Activated CD8-positive, alpha-beta memory T cell treated with anti-CD3 and anti-CD28 coated beads, Interleukin-2, amount 10 ng/mL, durations not matched to agents 7 days and 5 days (primary cell): ENCODE measurements at places on chromosomes 13 and 19.

- DNase-seq = no peak
- no peaks in the 10 kb centered on the region for H3K36me3 ChIP-seq
- no peaks in the 10 kb centered on the region for H3K4me1 ChIP-seq
- H3K27me3 ChIP-seq = peaks cover 6% of the 10 kb centered on the region
- no peak overlapping the region for H3K27ac ChIP-seq
Observed at GRCh38 chr13:60645676-60646075, 248.7 kb downstream of the TDRD3 start.

DNA sequence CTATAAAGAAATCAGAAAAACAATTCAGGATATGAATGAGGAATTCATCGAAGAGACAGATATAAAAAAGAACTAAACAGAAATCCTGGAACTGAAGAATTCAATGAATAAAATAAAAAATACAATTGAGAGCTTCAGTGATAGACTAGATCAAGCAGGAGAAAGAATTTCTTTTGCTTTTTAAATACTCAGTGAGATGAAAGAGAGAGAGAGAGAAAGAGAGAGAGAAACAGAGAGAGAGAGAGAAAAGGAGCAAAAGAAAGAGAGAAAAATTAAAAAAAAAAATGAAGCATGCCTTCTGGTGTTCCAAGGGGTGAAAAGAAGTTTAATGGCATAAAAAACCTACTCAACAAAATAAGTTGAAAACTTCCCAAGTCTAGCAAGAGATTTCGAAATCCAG is 22.0 kb upstream of the SLC7A9 start:
- no peak overlapping the region for H3K4me3 ChIP-seq
- H3K4me1 ChIP-seq = peaks cover 5% of the 10 kb centered on the region
- no peaks in the 10 kb centered on the region for H3K27me3 ChIP-seq
- H3K27ac ChIP-seq = no peak overlapping the region

GRCh38 chr13:54029226-54029625 is 1000.6 kb downstream of the OLFM4 start:
- no peak overlapping the region for H3K27ac ChIP-seq
- no peaks in the 10 kb centered on the region for H3K36me3 ChIP-seq
- no peak overlapping the region for H3K4me3 ChIP-seq
- H3K27me3 ChIP-seq = no peaks in the 10 kb centered on the region

DNA sequence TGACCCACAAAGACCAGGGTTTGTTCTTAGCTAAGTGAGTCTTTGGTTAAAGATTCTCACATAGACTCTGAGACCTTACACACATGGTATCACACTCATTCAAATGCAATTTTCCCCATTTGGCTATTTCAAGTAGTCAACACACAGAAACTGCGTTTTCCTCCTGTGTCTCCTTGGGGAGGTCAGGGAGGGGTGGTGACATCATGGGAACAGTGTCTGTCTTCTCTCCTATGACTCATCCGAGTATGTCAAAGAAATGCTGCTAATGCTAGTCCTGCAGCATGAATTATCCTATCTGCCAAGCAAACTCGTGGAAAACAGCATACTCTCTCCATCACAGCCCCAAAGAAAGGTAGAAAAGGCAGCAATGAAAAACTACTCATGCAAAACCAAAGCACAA is 100.2 kb downstream of the ENOX1 start:
- DNase-seq = no peak
- H3K36me3 ChIP-seq = no peaks in the 10 kb centered on the region
- H3K4me1 ChIP-seq = no peaks in the 10 kb centered on the region
- peaks cover 11% of the 10 kb centered on the region for H3K27me3 ChIP-seq
- H3K27ac ChIP-seq = no peak overlapping the region
- H3K4me3 ChIP-seq = no peak overlapping the region

DNA sequence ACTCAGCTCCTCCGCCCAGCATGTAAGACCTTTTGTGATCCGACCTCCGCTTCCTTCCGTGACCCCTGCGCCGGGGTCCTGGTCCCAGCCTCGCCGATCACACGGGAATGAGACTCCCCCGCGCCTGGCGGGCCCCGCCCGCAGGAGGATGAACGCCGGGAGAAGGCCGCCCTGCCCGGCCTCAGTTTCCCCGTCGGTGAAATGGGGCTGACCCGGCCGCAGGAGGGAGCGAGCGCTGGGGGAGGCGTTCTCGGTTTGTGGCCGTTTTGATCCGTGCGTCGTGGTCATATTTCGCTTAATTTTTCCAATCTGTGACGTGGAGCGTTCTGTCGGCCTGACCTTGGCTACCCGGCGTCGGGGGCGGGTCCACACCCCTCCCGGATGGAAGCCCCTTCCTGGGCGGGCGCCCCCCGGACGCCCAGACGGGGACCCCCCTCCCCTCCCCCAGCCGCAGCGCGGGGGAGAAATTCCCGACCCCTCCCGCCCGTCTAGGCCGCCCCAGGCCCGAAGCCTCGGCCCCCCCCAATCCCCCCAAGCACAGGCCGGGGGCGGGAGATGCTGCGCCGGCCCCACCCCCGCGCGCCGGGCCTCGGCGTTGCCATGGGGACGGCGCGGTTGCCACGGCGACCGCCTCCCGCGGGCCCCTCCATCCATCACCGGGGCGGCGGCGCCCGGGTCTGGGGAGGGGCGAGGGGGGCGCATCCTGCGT is 11.1 kb downstream of the PALM start:
- H3K4me1 ChIP-seq = no peaks in the 10 kb centered on the region
- DNase-seq = no peak
- H3K36me3 ChIP-seq = no peaks in the 10 kb centered on the region
- peaks cover 7% of the 10 kb centered on the region for H3K27me3 ChIP-seq

DNA sequence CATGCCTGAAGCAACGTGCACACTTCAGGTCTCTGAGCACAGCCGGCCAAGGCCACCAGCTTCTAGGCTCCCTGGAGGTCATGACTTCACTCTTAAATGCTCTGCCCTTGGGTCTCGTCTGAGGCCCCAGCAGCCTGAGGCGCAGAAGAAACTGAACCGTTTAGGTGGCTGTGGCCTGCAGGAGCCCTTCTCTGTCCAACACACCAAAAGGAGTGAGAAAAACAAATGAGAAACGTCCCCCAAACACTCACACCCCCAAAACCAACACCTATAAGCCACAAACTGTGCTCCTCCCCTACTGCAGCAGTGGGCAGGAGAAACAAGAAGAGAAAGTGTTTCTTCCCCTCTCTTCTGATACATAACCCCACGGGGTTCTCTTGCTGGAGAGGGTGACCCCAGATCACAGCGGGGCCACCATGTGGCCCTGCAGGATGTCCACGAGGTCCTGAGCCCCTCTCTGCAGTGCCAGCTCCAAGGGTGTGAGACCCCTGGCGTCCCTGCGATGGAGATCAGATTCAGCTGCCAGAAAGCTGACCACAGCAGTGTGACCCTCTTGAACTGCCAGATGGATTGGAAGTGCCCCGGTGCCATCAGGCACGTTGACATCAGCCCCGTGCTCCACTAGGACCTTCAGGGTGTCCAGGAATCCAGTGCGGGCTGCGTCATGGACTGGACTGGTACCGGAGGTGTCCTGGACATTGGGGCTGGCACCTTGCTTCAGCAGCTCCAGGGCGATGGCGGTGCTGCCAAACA is 1.0 kb upstream of the KRI1 start:
- H3K27me3 ChIP-seq = no peaks in the 10 kb centered on the region
- DNase-seq = peak; percentile 91
- H3K4me1 ChIP-seq = peaks cover 38% of the 10 kb centered on the region
- H3K27ac ChIP-seq = peak overlapping the region; percentile 93

DNA sequence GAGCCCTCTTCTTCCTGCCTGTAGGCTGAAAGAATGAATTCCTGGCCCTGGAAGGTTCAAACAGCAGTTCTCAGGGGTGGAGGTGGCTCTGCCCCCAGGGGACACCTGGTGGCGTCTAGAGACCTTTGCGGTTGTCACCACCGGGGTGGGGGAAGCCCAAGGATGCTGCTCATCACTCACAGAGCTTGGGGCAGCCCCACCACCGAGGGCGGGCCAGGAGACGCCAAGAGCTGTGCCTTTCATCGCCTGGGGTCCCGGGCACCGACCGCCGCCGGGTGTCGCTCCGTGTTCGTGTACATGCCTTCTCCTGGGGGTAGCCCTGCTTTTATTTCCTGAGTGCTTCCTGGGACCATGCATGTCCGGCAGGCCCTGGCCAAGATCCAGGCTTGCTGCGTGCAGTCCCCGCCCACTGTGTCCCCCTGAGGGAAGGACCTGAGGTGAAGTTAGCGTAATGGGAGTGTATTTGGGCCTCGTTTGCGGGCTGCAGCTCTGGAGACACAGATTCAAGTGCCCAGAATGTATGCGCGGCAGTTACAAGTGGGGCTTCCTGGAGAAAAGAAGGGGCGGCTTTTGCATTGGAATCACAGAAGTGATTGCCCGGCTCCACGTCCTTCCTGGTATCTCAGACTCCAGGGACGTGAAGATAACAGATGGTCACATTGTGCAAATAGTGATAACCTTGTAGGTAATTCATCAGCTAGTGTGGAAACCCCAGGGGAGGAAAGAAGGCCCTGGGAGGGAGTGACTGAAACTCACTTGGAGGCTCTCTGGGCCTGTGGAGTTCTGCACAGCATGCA is 7.8 kb downstream of the DOT1L start:
- H3K4me1 ChIP-seq = peaks cover 56% of the 10 kb centered on the region
- no peaks in the 10 kb centered on the region for H3K27me3 ChIP-seq
- peak overlapping the region; percentile 57 for H3K27ac ChIP-seq
- peaks cover 11% of the 10 kb centered on the region for H3K36me3 ChIP-seq
- H3K4me3 ChIP-seq = no peak overlapping the region
- DNase-seq = peak; percentile 88

DNA sequence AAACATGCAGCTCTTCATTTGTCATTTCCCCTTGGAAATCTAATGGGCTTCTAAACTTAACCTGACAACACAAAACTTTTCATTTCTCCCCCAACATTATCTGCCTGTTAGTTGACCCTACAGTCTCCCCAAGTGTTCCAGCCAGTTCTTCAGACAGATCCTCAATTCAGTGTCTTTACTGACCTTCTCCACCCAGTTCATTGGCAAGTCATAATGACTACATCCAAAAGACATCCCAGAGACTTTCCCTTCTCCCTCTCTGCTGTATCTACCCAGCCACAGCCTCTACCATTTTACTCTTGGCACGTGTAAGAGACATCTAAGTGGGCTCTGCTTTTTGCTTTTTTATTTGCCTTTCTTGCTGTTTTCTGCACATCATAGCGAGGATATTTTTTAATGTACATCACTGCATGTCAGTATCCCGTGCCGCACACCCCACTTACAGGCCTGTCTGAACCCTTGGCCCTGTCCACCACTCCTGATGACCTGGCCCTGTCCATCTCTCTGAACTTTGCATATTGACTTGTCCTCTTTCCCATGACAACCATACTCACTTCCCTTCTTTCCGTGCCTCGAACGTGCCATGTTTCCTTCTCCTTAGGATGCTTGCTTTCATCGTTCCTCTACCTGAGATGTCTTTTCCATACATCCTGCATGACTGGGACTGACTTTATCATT is 391.9 kb downstream of the IRS2 start:
- no peak overlapping the region for H3K4me3 ChIP-seq
- H3K27me3 ChIP-seq = no peaks in the 10 kb centered on the region
- no peaks in the 10 kb centered on the region for H3K36me3 ChIP-seq

GRCh38 chr13:64158908-64159307 is 2743.3 kb upstream of the PCDH20 start:
- H3K4me3 ChIP-seq = no peak overlapping the region
- no peak for DNase-seq
- no peaks in the 10 kb centered on the region for H3K36me3 ChIP-seq
- no peaks in the 10 kb centered on the region for H3K4me1 ChIP-seq

DNA sequence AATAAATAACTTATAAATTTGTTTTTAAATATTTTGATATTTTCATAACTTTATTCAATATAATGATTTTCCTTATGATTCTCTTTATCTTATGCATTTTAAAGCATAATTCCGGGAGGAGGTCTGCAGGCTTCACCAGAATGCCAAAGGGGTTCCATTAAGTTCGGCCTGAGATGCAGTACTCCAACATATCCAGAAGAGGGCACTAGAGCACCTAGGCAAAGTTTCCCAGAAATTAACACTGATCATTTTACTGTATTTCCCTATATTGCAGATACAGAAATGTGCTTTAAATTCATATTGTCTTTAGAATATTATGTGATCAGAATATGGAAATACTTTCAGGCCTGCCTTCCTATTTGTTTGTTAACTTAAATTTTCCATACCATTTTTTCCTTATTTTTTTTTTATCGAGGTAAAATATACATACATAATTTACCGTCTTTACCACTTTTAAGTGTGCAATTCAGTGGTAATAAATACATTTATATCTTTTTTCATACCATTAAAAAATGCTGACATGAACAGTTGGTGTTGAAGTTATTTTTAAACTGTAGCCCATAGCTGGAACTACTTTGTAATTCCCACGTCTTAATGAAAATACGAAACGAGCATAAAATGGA is 58.9 kb upstream of the TM9SF2 start:
- H3K36me3 ChIP-seq = no peaks in the 10 kb centered on the region
- peak; percentile 70 for DNase-seq
- peaks cover 19% of the 10 kb centered on the region for H3K4me1 ChIP-seq
- H3K27ac ChIP-seq = no peak overlapping the region
- no peak overlapping the region for H3K4me3 ChIP-seq

DNA sequence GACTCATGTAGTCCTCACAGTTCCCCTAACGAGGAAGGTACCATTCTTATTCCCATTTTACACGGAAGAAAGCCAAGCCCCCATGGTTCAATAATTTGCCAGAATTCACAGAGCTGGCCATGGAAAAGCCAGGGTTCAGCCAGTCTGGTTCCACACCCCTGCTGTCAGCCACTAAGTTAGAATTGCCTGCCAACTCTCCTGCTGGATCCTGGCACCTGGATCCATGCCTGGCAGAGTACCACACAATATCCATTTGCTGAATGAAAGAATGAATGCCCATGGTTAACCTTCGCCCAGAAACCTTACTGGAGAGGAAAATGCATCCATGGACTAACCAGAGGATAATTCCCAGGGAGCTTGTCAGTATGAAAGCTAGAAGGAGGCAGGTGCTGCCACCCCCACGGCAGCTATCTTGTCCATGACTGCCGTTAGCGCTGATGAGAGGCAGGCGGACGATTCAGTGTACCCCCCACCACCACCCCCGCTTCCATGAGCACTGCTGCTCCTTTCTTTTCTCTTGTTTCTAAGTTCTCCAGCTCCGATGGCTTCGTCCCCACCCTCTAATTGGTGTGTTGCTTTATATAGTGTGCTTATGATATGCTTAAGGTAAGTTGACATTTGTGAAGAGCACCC is 114.5 kb downstream of the SLC7A1 start:
- H3K36me3 ChIP-seq = no peaks in the 10 kb centered on the region
- H3K4me3 ChIP-seq = no peak overlapping the region
- no peak for DNase-seq
- H3K27ac ChIP-seq = no peak overlapping the region
- H3K27me3 ChIP-seq = peaks cover 22% of the 10 kb centered on the region
- H3K4me1 ChIP-seq = no peaks in the 10 kb centered on the region

DNA sequence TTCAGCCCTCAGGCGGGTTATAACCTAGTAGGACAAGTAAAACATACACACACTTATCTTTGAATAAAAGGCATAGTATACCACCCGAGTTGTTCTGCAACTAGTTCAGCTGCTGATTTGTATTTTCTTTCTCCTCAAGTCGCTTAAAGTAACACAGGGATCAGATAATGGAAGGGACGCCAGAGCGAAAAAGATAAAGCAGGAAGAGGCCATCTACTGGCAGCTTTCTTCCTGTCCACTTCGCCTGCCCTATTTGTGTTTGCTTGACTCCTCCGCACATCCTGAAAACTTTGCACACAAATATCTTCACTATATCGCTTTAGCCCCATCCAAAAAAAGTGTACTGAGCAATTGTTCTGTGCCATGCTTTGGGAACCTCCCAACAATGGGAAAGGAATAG is 238.0 kb upstream of the SOX21 start:
- H3K36me3 ChIP-seq = no peaks in the 10 kb centered on the region
- peaks cover under 1% of the 10 kb centered on the region for H3K27me3 ChIP-seq
- H3K27ac ChIP-seq = no peak overlapping the region
- no peak overlapping the region for H3K4me3 ChIP-seq
- DNase-seq = no peak
- H3K4me1 ChIP-seq = no peaks in the 10 kb centered on the region
